Activated CD8-positive, alpha-beta T cell treated with anti-CD3 and anti-CD28 coated beads for 36 hours (primary cell): ENCODE measurements at places on chromosomes 7 and 10.
A peak's percentile ranks its signal among the peaks of the same experiment; 100 is the strongest.

- H3K27ac ChIP-seq, result no peak overlapping the region
- no peak overlapping the region for H3K4me3 ChIP-seq
- H3K36me3 ChIP-seq, result no peaks in the 10 kb centered on the region
- no peak for DNase-seq
- peaks cover 17% of the 10 kb centered on the region for H3K4me1 ChIP-seq
Measured at GRCh38 chr7:50738932-50739331, 43.8 kb downstream of the GRB10 start.

- H3K36me3 ChIP-seq, result no peaks in the 10 kb centered on the region
- H3K27me3 ChIP-seq, result no peaks in the 10 kb centered on the region
- no peak for DNase-seq
- H3K4me1 ChIP-seq, result no peaks in the 10 kb centered on the region
- no peak overlapping the region for H3K4me3 ChIP-seq
Measured at GRCh38 chr10:105797234-105797890, 1156.3 kb downstream of the SORCS3 start.

GRCh38 chr7:11910253-11910652 lies 78.3 kb upstream of the THSD7A start:
- no peaks in the 10 kb centered on the region for H3K36me3 ChIP-seq
- H3K27ac ChIP-seq, result no peak overlapping the region
- H3K4me1 ChIP-seq, result no peaks in the 10 kb centered on the region
- no peak for DNase-seq
- no peaks in the 10 kb centered on the region for H3K27me3 ChIP-seq

DNA sequence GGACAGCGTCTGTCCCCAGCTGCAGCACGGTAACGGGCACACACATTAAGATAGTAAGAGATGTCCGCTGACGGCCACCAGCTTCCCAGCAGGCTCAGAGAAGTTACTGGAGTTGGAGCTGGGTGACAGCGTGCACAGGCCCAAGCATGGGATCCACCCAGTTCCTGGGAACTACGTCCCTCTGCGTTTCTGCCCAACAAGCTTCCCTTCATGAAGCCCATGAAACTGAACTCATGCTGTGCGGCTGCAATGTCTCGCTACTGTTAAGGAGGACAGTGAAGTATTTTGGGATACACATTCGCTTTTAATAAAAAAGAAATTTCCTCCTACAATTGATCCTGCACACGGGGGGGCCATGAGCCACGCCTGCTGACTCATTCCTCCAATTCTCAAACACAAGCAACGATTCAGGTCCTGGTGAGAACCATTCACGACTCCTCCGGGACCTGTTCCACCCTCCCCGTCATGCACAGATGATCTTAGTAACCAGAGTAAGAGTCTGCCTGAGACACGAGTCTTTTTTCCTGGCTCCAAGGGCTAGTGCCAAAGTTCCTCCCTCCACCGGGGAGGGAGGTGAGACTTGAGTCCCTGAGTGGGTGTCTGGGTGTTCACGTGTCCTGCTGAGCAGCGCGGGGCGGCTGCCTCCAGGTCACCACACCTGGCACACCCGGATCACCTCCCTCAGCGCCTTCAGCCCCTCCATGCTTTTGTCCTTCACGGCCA lies 2.6 kb downstream of the PSMG3 start:
- peak overlapping the region; percentile 29 for H3K4me3 ChIP-seq
- H3K36me3 ChIP-seq, result peaks cover 24% of the 10 kb centered on the region
- DNase-seq, result no peak
- no peak overlapping the region for H3K27ac ChIP-seq
- peaks cover 33% of the 10 kb centered on the region for H3K4me1 ChIP-seq
- no peaks in the 10 kb centered on the region for H3K27me3 ChIP-seq

DNA sequence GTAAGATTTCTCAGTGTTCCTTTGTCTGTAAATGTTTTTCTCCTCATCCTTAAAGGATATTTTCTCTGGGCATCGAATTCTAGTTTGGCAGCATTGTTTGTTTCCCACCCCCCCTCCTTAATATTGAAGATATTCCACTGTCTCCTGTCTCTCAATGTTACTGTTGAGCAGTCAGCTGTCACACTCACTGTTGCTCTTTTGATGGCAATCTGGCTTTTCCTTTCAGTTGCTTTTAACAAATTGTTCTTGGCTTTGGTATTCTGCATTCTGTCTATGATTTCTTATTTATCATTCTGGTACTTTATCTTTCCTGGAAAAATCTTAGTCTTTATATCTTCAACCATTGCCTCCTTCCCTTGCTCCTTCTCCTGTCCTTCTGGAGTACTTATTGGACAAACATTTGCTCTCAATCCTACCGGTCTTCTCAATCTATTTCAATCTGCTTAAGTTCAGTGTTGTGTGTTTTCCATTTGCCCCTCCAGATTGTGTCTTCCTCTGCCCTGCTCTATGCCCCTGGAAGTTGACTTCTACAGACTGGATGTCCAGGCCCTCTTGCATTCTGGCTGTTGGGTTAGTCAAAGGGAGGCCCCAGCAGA lies 9.3 kb upstream of the GTPBP4 start:
- no peak for DNase-seq
- H3K36me3 ChIP-seq, result peaks cover 21% of the 10 kb centered on the region
- no peaks in the 10 kb centered on the region for H3K27me3 ChIP-seq
- H3K4me3 ChIP-seq, result no peak overlapping the region

DNA sequence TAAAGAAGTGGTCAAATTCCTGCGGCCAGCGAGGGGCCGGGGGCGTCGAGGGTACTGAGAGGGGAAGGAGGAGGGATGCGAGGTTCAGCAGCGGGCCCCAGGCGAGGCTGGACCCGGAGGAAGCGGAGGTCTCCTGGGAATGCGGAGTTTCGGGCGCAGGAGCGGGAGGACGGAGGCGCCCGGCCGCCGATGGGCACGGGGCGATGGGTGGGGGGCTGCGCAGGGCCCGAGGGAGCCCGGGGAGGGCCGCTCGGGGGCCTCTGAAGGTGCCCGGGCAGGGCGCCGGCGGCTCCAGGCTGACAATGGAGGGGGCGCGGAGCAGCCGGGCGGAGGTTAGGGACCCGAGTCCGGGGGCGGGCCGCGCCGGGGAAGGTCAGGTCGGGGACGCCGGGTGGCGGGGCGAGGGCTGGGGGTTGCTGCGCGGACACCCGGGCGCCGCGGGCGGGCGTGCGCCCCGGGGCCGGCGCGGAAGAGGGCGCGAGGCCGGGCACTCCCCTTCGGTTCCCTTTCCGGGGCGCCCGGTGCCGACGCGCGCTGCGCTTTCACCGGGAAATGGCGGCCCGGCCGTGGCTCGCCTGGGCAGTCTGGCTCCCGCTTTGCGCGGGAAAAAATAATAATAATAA lies 683 bp downstream of the MACROH2A2 start:
- DNase-seq, result peak; percentile 31
- H3K27ac ChIP-seq, result no peak overlapping the region
- no peaks in the 10 kb centered on the region for H3K36me3 ChIP-seq
- peaks cover 7% of the 10 kb centered on the region for H3K4me1 ChIP-seq
- peaks cover 44% of the 10 kb centered on the region for H3K27me3 ChIP-seq
- peak overlapping the region; percentile 78 for H3K4me3 ChIP-seq

- DNase-seq, result no peak
- H3K4me1 ChIP-seq, result no peaks in the 10 kb centered on the region
- no peaks in the 10 kb centered on the region for H3K36me3 ChIP-seq
- H3K27ac ChIP-seq, result no peak overlapping the region
- H3K4me3 ChIP-seq, result no peak overlapping the region
Measured at GRCh38 chr10:122019414-122019975, 30.5 kb downstream of the TACC2 start.

- H3K4me1 ChIP-seq, result peaks cover 31% of the 10 kb centered on the region
- peak; percentile 40 for DNase-seq
- H3K27me3 ChIP-seq, result peaks cover 37% of the 10 kb centered on the region
Measured at GRCh38 chr7:112205343-112206237, 609 bp downstream of the DOCK4 start.

DNA sequence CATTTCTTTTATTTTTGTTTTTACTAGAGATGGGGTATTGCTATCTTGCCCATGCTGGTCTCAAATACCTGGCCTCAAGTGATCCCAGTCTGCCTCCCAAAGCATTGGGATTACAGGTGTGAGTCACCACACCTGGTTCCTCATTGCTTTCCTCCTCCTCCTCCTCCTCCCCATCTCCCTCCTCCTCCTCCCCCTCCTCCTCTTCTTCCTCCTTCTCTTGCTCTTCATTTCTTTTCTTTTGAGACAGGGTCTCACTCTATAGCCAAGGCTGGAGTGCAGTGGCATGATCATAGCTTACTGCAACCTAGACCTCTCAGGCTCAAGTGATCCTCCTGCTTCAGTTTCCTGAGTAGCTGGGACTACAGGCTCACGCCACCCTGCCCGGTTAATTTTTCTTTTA lies 22.2 kb downstream of the LRRC20 start:
- H3K4me3 ChIP-seq, result no peak overlapping the region
- H3K27me3 ChIP-seq, result no peaks in the 10 kb centered on the region
- H3K4me1 ChIP-seq, result peaks cover 24% of the 10 kb centered on the region
- H3K27ac ChIP-seq, result no peak overlapping the region
- peaks cover 3% of the 10 kb centered on the region for H3K36me3 ChIP-seq
- DNase-seq, result no peak

DNA sequence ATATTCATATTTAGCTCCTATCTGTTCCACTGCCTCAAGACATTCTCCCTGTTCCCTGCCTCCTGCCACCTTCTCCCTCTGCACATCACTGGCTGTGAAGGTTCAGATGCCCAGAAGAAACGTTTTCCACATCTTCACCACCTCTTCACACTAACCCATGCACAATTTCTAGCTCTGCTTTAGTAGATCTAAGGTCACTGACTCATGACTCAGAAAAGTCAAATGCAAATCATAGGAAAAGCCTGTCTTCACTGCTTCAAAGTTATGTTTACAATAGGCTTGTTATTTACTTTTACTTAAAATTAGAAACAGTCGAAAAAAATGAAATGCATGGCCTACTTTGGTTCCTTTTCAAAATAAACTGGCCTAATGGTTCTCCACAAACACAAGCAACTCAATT lies 2.5 kb downstream of the SCRN1 start:
- H3K4me3 ChIP-seq, result no peak overlapping the region
- peaks cover 18% of the 10 kb centered on the region for H3K4me1 ChIP-seq
- DNase-seq, result no peak
- no peak overlapping the region for H3K27ac ChIP-seq

- peaks cover 2% of the 10 kb centered on the region for H3K27me3 ChIP-seq
- peaks cover 7% of the 10 kb centered on the region for H3K36me3 ChIP-seq
- no peak for DNase-seq
- no peak overlapping the region for H3K27ac ChIP-seq
- no peak overlapping the region for H3K4me3 ChIP-seq
Measured at GRCh38 chr7:106721816-106722785, 61.1 kb upstream of the CCDC71L start.

DNA sequence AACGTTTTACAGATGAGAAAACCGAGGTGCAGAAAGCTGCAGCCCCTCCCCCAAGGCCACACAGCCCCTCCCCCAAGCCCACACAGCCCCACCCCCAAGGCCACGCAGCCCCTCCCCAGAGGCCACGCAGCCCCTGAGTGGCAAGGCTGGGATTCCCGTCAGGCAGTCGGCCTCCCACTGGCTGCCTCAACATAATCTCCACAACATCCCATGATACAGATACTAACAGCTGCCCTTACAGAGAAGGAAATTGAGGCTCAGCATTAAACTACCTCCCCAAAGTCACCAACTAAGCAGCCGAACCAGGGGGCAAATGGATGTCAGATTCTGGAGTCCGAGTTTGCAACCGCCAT lies 15.9 kb downstream of the SH3PXD2A start:
- H3K36me3 ChIP-seq, result no peaks in the 10 kb centered on the region
- no peak for DNase-seq
- no peaks in the 10 kb centered on the region for H3K4me1 ChIP-seq

DNA sequence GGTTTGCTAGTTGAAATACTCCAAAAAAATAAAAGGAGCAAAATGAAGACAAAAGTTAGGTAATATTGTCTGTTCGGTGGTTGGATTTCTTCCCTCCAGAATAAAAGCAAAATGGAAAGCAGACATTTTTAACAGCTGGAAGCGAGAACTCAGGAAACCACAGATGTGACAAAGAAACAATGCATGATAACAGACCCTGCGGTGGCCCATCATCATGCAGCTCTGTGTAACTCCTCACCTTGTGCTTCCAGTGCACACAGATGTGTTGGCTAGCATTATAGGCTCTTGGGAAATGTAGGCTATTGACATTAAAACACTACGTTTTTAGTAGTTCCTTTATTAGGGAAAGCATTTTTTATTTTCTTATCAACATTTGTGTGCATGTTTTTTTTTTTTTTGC lies 53.9 kb upstream of the ARL4A start:
- H3K4me3 ChIP-seq, result no peak overlapping the region
- H3K27me3 ChIP-seq, result peaks cover 8% of the 10 kb centered on the region
- no peaks in the 10 kb centered on the region for H3K36me3 ChIP-seq
- no peak overlapping the region for H3K27ac ChIP-seq

DNA sequence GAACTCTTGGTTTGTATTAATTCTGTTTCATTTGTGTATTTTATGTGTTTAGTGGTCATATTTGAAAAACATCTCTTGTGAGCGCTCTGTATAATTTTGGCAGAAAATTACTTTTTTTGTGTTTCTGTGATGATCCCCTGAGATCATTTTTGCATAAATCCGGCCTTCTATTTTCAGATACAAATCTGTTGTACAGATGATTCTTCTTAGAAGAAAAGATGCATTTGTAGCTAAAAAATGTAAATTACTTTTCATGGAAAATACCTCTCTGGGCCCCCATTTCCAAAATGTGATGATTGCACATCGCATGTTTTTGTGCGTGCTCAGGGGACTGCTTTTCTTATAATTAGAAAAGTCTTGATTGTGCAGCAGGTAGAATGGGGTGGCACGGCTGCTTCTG lies 395.4 kb downstream of the LRMDA start:
- no peak overlapping the region for H3K27ac ChIP-seq
- no peaks in the 10 kb centered on the region for H3K36me3 ChIP-seq
- no peaks in the 10 kb centered on the region for H3K27me3 ChIP-seq

- H3K27ac ChIP-seq, result no peak overlapping the region
- H3K36me3 ChIP-seq, result no peaks in the 10 kb centered on the region
- no peaks in the 10 kb centered on the region for H3K4me1 ChIP-seq
Measured at GRCh38 chr7:137360087-137360679, 16.6 kb upstream of the PTN start.
